ENCODE measurements at places on chromosomes 4 and X.
A peak's percentile ranks its signal among the peaks of the same experiment; 100 is the strongest.

- DNase-seq: peak; percentile 1
These were observed 773 bp upstream of the TXLNG start for GRCh38 chrX:16785247-16786138.

DNA sequence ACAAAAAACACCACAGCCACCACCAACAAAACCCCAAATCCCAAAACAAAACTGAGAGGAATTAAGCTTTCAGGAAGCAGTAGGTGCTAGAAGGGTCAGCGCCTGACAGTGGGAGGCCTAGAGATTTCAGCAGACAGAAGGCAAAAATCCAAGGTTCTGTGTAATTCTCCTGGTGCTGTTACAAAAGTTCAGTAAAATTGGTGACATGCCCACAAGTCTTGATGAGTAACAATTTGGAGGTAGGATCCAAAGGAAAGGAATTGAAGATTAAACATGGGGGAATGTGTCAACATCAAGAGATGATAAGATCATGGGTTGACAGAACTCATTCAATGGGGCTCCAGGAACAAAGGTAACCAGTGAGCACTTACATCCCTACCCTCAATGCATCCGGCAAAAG, 653.8 kb upstream of the CPEB2 start:
- DNase-seq: no peak

DNA sequence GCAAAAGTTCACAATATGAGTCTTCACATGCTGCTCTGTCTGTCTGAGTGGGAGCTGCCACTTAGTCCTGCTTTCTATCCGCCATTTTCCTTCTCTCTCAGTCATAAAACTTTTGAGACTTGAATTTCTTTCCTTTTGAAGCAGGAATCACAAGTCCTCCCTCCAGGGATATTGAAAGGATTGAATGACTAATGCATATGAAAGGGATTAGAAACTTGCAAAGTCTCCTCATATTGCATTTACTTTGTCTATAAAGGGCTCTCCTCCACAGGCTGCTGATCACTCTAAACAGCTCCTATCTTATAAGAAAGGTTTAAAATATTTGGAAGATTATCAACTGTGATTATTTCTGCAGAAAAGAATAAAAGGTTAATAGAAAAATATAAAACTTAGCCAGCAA, 879.1 kb downstream of the ARAP2 start:
- no peak for DNase-seq

DNA sequence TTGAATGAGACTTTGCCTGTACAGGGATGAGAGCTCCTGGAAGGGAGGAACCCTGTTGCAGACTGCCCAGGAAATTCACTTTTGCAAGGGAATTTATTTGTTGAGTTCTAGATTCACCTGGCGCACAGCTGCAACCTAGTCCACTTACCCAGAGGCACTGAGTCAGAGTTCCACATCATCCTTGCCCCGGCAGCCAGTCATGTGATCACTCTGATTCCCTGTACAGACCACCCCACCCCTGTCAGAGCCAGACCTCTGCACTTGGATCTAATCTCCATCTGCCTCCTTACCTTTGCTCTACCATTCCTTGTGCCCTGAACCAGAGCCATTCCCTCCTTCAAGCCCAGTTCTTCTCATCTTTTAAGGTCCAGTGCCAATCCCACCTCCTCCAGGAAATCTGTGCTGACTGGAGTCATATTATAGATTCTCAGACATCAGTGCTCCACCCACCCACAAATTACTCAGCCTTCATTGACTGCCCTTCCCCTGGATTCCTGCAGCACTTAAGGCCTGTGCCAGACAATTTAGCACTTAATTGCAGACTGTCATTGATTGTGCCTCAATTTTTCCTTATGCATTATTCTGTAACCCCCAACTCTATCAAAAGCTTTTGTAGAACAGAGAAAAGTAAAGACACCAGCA, 84.1 kb upstream of the MAGEA4 start:
- no peak for DNase-seq

DNA sequence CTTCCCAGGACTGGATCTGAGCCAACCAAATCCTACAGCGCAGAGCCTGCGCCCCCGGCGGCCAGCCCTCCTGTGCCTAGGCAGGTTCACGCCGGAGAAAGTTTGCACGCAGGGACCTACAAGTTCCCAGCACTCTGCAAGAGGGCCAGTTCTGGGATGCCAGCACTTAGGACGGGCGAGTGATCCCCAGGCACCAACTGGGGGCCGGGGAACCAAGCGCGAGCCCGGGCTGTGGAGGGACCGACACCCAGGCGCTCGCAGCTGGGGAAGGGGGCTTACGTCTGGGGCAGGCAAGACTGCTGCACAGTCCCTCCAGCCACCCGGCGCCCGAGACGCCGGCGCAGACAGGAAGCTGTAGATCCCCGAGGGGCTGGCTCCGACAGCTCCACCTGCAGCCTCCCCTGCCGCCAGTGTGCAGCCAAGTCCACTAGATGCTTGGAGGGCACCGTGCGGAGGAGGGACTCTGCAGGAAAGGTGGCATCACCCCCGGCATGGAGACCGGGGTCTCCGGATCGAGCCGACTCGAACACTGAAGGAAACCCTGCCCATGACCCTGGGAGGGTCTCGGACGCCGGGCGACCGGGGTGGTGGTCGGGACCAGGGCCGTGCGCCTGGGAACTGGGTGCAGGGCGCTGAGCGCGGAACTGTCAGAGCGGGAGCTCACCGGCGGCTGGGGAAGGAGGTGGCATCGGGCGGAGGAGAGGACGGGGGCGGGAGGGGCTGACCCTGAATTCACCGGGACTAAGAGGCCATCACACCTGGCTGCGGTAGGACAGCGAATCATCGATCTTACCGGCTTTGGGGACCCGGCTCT, 566 bp downstream of the CORIN start:
- DNase-seq: peak; percentile 38

GRCh38 chrX:18574591-18574990, 97.3 kb downstream of the RS1 start:
- no peak for DNase-seq

DNA sequence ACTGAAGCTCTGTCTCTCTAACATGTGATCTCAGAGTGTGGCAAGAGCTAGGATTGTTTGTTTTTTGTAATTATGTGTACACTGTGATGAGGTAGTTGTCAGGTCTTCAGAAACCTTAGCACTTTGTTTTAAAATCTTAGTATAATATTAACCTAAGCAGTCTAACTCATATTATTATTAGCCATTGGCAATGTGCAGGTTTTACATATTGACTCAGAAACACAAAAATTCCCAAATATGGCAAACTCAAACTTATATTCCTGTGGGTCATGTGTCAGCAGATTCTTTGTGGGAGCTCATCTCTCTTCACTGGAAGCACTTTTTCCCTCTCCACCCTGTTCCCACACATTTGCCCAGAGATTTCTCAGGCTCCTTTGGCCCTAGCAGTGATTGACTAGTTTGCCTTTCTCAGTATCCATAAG, 8.2 kb upstream of the PWWP3B start:
- no peak for DNase-seq

- no peak for DNase-seq
These were observed 233.9 kb upstream of the EDA2R start for GRCh38 chrX:66872771-66873170.

DNA sequence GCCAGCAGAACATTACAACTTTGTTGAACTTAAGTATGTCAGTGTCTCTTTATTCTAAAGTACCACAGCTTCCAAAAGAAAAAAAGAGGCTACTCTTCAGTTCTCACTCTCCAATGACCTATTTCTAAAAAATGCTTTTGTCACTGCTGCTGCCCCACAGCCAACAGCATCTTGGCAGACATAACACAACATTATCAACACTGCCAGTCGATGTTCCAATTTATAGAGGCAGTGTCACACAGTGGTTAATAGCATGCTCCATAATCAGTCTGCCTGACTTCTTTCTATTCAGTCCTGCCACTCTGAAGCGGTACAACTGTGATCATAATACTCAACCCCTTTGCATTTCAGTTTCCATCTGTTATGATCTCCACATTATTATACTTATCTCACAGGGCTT, 69.2 kb downstream of the PLS3 start:
- DNase-seq: no peak

- no peak for DNase-seq
These were observed 147.8 kb upstream of the PSAPL1 start for GRCh38 chr4:7582313-7583097.

GRCh38 chr4:98688411-98689290, 30.2 kb upstream of the TSPAN5 start:
- peak; percentile 37 for DNase-seq

- DNase-seq: no peak
These were observed 165.3 kb downstream of the BTC start for GRCh38 chr4:74628852-74629620.

DNA sequence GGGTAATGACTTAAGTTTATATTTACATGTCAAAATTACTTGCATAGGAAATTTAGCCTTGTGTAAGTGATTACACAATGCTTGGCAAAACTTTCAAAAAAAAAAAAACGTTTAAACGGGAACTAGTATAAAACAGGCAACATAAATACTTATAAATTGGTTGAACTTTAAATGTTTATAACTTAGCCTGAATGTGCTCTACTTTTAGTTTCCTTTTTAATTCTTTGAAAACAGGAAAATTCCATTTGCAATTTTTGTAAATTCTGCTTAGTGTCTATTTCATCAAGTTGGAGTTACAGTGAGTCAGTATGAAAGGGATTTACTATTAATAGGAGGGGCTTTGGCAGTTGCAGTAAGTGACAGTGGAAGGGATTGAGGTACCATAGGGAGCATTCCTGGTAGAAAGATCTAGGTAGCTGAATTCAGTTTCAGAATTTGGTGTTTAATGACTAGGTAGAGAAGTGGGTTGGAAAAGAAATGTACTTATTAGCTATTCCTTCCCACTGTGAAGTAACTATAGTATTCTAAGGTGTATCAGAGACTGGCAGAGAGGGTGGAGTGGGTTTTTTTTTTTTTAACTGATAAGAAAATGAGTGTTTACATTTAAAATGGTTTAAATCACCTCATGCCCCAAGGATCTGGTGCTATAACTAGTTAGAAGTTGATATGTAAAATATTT, 2.8 kb downstream of the STAG2 start:
- no peak for DNase-seq

DNA sequence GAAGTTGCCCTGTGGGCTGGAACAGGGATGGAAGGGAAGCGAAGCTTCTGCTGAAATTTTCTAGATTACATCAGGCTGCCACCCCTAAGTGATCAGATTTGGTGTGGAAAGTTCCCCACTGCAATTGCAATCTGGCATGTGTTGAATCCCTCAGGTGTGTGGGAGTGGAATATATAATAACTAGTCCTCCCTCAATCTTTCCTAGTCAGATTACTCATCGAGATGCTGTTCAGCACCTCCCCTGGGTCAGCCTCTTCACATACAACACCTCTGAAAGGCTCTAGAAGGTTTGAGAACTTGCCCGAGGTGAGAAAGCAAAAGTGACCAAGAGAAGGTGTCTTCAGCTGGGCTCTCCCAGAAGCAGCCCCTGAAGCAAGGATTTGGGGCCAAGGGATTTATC, 336.8 kb downstream of the BCOR start:
- DNase-seq: peak; percentile 26

DNA sequence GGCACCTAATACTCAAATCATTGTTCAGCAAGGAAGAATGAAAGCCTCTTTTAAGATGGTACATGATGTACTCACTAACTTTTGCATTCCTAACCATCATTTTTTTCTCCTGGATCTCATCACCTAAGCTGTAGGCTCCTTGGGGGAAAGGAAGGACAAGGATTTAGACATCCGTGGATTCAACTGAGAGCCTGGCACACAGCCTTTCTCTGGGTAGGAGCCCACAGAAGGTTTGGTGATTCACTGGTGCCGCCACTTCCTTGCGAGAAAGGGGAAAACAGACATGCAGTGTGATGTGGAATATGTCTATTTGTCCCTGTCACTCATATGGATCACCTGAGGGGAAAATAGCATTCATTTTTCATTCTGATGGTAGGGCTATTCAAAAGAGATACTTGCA, 147.3 kb downstream of the PCDH7 start:
- DNase-seq: no peak

GRCh38 chr4:125388613-125389012, 73.9 kb downstream of the FAT4 start:
- no peak for DNase-seq

- no peak for DNase-seq
These were observed 5.5 kb downstream of the INPP4B start for GRCh38 chr4:142840516-142841123.

DNA sequence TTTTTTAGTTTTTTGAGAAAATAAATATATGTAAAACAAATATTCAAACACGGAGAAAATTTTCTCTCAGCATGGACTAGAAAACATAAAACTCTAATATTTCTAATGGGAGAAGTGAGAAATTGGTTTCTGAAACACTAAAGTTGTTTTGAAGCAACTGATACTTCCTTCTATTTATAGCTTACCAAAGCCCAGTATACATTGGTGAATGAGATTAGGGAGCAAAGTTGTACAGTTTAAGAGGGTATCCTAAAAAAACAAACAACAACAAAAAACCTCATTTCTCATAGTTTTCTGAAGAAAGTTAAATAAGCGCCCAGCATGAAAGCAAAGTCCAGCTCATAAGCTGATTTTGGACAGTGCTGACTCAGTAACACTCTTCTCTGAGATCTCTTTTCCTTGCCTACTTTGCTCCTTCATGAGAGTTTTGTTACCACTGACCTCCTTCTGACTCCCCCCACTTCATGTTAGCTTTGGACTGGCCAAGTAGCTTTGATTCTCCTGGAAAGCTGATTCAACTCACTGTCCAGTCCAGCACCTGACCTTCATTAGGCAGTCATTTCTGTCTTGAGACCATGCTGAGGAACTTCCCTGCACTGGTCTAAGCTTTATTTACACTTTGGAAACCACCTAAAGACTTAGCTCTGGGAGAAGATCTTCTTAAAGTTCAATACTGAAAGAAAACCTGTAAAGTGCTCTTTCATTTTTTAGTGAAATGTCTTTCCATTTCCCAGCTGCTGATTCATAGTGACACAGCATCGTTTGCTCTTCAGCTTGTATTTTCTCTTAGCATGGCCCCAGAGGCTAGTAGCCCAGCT, 21.8 kb upstream of the P2RY10 start:
- no peak for DNase-seq

- DNase-seq: no peak
These were observed 19.6 kb upstream of the CA5B start for GRCh38 chrX:15718283-15718970.

DNA sequence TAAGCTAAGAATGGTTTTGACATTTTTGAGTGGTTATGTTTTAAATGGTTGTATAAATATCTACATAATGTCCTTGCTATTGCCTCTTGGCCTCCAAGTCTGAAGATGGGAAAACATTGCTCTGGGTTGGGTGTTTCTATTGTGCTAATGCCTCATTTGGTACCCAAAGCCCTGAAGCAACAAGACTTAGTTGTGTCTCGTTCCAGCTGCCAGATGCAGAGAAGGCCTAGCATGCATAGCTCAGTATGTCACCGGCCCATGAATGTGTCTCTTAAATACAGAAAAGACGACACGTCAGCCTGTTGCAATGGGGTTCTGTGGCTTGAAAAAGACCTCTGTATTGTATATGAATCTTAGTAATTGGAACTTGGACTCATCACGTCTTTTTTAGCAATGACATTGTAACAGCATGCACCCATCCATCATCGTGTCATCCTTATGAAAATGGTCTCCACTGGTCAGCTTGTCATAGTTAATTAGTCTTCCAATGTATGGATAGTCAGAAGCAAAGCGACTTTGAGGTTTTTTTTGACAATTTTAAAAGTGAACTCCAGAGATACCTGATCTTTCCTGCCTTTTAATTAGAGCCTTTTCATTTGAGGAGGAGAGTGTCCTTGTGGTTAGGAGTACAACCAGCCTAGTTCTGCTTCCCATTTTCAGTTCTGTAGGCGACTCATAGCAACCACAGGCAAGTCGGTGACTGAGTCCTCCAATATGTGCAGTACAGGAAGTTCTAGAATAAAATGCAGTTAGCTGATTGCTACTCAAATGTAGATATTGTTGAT, 126.4 kb upstream of the GATB start:
- no peak for DNase-seq
